ENCODE measurements at places on chromosomes 16 and 17.

DNA sequence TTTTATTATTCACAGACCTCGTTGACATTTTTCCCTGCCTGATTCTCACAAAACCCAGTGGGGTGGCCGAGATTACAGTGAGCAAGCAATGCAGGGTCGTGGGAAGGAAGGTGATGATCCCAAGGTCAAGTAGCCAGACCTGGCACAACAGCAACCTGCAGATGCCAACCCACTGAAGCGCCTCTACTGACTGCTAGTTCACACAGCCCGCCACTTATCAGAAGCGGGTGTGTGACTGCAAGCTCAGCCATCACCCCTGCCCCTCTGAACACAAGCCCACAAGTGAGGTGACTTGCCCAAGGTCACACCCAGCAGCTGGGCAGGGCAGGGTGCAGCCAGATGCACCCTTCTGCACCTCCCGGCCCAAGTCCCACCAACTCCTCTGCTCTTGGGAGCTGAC lies 7.1 kb downstream of the TFAP4 start:
- DNase-seq: no peak

- DNase-seq: no peak
Observed at GRCh38 chr17:60905709-60906108, 228.1 kb downstream of the BCAS3 start.

GRCh38 chr16:61831351-61831917 lies 204.8 kb downstream of the CDH8 start:
- DNase-seq: peak; percentile 43

DNA sequence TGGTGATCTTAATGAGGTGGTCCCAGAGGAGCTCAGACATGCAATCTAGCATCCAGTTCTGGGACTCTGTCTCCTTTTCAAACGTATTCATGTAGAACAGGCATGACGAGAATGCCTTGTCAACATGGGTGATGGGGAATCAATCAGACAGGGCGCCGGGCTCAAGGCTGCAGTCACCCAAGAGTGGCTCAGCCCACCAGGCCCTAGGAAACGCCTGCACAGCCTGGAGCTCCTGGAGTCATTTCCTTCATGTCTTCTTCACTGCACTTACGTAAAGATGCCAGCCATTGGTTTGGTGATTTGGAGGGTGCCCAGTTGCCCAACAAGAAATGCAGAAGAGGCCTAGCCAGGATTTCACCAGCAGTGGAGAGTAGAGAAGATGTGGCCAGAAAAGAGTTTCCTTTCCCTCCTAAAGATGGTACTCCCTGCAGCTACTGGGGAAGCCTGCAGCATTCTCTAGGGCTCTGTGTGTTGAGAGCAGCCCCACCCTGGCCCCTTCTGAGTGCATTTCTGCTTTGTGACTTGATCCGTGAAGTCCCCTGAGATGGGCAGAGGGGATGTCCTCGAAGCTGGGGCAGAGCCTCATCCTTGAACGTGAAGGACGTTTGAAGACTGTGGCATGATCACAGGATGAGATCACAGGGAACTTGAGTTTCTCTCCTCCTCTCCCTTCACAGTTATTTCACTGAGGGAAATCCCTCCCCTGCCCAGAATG lies 24.0 kb upstream of the STH start:
- DNase-seq: no peak

Data from umbilical cord (tissue), 2 donors.